Germinal center (tissue), 1 donor: ENCODE measurements at places on chromosomes 16 and 17.

GRCh38 chr17:71502443-71502842, 618.4 kb upstream of the SOX9 start:
- no peak for DNase-seq

- DNase-seq, result no peak
Measured at GRCh38 chr16:77166726-77167125, 24.3 kb upstream of the MON1B start.

DNA sequence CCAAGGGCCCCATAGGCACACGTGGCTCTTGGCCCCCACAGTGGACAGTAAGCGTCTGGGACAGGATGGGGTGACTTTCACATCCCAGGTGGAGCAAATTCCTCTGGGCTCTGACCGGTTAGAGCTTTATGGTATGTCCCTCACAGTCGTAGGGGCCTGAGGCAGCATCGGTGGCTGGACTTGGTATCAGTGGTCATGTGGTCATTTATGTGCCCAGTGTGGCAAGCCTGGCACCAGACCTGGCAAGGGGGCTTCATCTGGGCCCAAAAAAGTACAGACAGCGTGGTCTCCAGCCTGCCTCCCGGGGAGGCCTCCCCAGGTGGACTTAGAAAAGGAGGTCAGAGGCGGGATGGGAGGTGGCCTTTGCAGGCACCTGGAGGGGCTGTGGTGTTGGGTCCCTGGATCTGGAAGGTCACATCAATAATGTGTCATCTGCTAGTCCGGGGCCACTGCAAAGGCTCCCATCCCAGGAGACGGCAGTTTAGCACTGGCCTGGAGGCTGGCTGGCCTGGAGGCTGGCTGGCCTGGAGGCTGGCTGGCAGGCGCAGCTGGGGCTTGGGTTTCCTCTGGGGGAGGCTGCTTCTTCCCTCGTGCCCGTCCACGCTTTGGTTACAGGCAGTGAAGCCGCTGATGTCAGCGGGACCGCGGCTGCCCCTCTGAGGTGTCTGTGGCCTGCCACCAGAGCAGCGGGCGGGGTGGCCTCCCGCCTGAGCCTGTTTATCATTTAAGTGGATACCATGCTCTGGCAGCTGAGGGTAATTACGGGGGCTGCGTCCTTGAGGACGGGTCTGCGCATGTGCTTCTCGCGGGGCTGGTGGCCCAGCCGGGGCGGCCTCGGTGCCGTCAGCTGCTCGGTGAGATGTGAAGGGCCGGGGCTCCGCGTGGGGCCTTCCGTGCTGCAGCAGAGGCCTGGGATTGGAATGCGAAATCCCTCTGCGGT, 20.7 kb upstream of the CBX4 start:
- DNase-seq, result no peak

- no peak for DNase-seq
Measured at GRCh38 chr16:59510008-59510424, 775.9 kb upstream of the GOT2 start.

GRCh38 chr16:19830902-19831560, 53.6 kb downstream of the GPRC5B start:
- DNase-seq, result no peak

DNA sequence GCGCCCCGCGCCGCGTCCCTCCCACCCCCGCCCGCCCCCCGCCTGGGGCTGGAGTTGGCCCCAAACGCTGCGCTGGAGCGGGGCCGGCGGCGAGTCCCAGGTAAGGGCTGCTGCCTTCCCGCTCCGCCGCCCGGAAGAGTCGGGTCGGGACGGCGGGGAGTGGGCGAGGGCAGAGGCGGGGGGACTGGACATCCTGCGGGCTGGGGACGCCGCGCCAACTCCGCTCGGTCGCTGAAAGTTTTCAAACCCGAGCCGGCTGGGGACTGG, 469 bp downstream of the GPRC5C start:
- DNase-seq, result no peak

GRCh38 chr17:38697061-38697820, 7.8 kb upstream of the MLLT6 start:
- no peak for DNase-seq

DNA sequence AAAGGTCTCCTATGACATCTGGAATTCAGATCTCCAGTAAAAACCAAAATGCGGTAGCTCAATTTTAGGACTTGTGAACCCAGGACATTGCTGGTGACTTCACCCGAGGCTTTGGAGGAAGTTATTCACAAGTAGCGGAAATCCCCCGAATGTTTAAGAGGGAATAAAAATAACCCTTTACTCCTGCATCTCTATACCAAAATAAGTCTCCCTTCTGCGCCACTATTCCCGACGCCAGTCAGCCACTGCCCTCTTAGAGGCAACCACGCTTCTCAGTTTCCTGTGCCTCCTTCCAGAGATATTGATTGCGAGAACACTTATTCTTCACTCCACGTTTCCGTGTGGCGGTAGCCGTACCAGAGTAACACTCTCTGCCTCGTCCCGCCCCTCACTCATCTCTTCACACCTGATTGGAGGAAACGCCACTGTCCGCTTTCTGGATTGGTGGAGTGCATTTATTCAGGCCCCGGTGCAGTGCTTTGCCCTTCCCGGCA, 27.4 kb downstream of the EMP2 start:
- peak; percentile 96 for DNase-seq

- DNase-seq, result no peak
Measured at GRCh38 chr17:77445760-77446532, 305.2 kb downstream of the SEC14L1 start.

- no peak for DNase-seq
Measured at GRCh38 chr16:22353933-22354541, 20.4 kb downstream of the CDR2 start.

GRCh38 chr17:65527381-65527780, 34.1 kb downstream of the AXIN2 start:
- DNase-seq, result no peak

DNA sequence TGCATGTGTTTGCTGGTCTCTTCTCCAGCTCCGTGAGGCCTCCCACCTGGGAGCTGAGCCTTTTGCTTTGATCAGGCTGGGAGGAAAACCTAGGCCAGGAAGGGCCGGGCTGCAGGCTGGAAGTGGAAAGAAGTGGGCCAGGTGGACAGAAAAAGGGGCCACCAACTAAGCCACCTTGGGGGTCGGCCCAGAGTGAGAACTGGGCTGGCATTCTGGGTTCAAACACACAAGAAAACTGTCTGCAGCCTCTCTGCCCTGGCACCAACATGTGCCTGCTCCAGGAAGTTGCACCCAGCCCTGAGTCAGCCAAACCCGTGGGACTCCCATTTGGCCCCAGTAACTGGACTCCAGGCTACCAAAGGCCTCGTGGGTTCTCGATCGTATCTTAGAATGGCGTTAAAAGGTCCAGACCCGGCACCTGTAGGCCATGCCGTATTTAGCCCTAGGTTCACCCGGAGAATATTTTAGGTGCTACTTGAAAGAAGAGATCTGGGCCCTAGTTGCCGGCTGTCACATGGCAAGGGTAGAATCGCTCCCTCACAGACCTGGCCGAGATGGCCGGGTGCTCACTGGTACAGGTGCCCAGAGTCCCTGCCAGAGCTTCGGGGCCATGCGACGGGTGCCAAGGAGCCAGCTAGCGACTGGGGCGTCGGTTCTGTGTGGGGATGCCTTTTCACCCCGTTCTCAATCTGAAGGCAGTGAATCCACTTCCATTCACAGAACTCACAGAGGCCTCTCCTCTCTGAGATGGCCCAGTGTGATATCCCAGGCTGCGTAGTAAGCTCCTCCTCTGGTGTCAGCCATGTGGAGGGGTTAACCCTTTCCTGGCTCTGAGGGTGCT, 236.6 kb downstream of the MRTFB start:
- no peak for DNase-seq

DNA sequence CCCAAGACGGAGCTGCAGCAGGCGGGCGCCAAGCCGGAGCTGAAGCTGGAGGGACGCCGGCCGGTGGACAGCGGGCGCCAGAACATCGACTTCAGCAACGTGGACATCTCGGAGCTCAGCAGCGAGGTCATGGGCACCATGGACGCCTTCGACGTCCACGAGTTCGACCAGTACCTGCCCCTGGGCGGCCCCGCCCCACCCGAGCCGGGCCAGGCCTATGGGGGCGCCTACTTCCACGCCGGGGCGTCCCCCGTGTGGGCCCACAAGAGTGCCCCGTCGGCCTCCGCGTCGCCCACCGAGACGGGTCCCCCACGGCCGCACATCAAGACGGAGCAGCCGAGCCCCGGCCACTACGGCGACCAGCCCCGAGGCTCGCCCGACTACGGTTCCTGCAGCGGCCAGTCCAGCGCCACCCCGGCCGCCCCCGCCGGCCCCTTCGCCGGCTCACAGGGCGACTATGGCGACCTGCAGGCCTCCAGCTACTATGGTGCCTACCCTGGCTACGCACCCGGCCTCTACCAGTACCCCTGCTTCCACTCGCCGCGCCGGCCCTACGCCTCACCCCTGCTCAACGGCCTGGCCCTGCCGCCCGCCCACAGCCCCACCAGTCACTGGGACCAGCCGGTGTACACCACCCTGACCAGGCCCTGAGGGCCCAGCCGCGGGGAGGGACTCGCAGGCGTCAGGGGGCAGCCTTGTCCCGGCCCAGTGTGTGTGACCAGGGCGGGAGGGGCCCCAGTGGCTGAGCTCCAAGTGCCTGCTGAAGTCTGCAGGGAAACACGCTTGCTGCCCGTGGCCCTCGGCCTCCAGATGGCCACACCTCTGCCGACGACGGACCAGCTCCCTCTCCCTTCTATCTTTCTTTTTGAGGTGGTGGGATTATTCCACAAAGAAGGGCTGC, 3.4 kb downstream of the SOX8 start:
- no peak for DNase-seq

DNA sequence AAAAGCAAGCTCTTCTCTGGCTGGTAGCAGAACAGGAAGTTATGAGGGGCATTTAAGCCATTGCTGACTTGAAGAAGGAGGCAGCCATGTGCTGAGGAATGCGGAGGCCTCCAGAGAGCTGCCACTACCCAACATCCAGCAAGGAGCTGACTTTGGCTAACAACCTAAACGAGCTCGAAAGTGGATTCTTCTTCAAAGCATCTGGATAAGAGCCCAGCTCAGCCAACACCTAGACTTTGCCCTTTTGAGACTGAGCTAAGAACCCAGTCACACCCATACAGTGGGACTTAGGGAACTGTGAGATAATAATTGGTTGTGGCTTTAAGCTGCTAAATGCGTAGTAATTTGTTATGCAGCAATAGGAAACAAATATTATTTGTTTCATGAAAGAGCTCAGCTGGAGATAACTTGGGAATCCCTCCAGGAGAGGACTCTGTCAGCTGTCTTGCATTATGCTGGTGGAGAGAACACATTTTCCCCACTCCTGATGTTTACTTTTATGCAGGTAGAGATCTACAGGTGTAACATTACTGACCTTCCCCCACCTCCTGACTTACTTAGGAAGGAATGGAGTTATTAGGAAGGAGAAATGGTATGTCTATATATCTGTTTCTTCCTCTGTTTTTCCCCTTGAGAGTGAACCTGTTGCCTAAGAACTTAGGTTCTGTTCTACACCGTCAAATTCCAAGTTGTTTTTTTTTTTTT, 52.7 kb upstream of the ZNF629 start:
- no peak for DNase-seq

DNA sequence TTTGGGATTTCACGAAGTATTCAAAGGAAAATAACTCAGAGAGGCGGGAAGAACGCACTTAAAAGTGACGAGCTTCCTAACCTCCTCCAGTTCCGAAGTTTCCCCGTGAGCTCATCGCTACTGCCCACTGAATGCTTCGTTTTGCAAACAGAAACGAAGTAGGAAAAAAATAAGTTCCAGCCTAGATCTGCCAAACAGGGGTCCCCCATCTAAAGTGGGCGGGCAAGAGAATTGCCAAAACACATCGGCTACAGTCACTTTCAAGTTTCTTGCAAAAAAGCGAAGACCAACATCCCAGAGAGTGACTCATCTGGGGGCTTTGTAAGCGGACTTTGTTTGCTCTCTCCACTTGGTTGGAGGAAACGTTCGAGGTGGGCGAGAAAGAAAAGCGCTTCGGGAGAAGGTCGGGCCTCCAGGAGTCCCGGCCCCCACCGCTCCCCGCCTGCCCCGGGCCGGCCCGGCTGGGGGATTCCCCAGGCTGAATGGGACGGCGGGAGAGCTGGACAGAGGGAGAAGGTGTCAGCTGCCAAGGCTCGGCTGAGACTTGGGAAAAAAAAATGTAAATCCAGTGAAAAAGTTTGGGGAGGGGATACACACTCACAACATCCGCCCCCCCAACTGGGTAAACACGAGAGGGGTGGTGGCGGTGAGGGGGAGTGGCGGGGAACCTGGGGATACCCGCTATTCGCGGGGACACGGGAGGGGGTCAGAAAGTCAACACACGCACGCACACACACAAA, 1.0 kb downstream of the VEZF1 start:
- DNase-seq, result no peak

GRCh38 chr17:82590881-82591539, 57.2 kb downstream of the WDR45B start:
- no peak for DNase-seq

DNA sequence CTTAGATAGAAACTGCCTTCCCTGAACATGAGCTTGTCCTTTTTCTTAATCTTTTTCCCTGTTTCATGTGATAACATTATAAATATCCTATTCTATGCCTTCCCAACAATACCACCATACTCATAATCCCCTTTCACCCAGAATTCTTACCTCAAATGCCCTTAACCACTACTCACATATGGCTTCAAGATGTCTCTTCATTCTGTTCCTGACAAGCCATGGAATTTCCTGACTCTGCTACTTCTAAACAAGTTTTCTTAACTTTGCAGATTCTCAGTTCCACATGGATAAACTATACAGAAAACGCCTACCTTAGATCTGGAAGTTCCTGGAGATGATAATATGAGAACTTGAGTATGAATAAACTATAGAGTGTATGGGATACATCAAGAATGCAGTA, 1217.8 kb downstream of the CDH8 start:
- no peak for DNase-seq

GRCh38 chr17:6502142-6502541, 54.2 kb downstream of the PITPNM3 start:
- DNase-seq, result no peak

- DNase-seq, result no peak
Measured at GRCh38 chr16:1075546-1075945, 3.0 kb downstream of the SSTR5 start.

DNA sequence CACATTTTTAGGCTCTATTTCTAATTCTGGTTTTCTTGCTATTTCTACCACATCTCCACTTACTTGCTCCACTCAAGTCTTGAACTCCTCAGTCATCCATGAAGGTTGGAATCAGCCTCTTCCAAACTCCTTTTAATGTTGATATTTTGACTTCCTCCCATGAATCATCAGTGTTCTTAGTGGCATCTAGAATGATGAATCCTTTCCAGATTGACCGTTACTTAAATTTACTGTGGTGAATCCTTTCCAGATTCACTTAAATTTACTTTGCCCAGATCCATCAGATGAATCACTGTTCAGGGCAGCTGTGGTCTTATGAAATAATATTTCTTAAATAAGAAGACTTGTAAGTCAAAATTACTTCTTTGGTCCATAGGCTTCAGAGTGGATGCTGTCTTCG, 32.4 kb downstream of the CLTC start:
- no peak for DNase-seq

GRCh38 chr17:61260071-61260797, 139.4 kb upstream of the TBX2 start:
- DNase-seq, result no peak
